ENCODE measurements at places on chromosomes 3 and 15. TPM values are rescaled to one million over a fixed set of nuclear protein-coding genes. Genes with fewer than 3 reads are reported as not detected.

- no peak overlapping the region for H3K27ac ChIP-seq
- H3K36me3 ChIP-seq = no peaks in the 10 kb centered on the region
- H3K4me1 ChIP-seq = no peaks in the 10 kb centered on the region
- no peak for DNase-seq
Measured at GRCh38 chr15:79197285-79197684, 85.2 kb upstream of the ANKRD34C start.

DNA sequence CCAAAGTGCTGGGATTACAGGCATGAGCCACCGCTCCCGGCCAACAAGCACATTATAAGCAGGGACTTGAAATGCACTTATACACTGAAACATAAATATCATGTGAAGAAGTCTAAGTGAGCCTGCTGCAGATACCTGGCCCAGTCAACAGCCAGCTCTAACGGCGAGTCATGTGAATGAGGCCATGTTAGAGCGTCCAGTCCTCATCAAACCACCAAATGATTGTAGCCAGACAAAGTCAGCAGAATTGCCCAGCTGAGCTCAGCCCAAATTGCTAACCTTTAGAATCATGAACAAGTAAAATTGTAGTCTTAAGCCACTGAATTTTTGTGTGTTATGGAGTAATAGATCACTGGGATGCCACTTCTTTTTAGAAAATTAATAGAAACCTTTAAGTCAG is 37.8 kb upstream of the UACA start:
- peaks cover 6% of the 10 kb centered on the region for H3K27me3 ChIP-seq
- no peak overlapping the region for H3K4me3 ChIP-seq
- DNase-seq = no peak
- no peaks in the 10 kb centered on the region for H3K36me3 ChIP-seq

The IVD gene
- total RNA-seq = 93.0 TPM

DNA sequence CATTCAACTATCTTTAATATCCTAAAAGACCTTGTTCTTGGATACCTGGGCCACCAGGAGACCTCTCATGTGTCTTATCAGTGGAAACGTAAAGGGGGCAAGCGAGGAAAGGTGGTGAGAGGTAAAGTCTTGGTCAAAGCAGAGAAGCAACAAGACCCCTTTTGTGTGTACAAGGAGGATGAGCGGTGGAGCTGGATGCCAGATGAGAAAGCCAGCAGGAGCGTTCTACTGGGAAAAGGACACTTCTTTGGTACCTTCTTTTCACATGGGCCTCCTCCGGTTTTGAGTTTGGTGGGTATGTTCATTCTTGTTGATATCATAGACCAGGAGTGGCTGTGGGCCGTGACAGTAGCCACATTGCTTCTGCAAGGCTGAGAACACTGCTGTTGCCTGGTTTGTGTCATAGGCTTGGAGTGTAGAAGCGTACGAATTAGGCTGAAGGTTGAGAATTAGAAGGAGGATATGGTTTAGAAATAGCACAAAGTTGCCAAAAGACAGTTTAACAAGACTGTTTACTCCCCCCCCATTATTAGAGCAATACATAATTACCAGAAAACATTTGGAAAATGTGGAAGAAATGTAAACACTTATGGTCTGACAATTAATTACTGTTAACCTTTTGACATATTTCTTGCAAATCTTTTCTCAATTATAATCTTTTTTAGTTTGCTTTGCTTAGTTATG is 46.8 kb upstream of the VILL start:
- peaks cover 38% of the 10 kb centered on the region for H3K4me1 ChIP-seq
- DNase-seq = no peak
- H3K36me3 ChIP-seq = peaks cover 12% of the 10 kb centered on the region
- no peaks in the 10 kb centered on the region for H3K27me3 ChIP-seq
- peak overlapping the region; percentile 4 for H3K4me3 ChIP-seq

The RAB11A gene
- total RNA-seq = 234 TPM

GRCh38 chr15:37088436-37088835 is 11.9 kb downstream of the MEIS2 start:
- peak overlapping the region; percentile 29 for H3K4me3 ChIP-seq
- no peak overlapping the region for H3K27ac ChIP-seq
- peaks cover 75% of the 10 kb centered on the region for H3K4me1 ChIP-seq
- peaks cover 39% of the 10 kb centered on the region for H3K36me3 ChIP-seq

- no peak overlapping the region for H3K27ac ChIP-seq
- H3K4me1 ChIP-seq = peaks cover 2% of the 10 kb centered on the region
- no peak for DNase-seq
- no peak overlapping the region for H3K4me3 ChIP-seq
Measured at GRCh38 chr15:90382320-90382719, 5.7 kb upstream of the IQGAP1 start.

The LEKR1 gene
- total RNA-seq = 4.1 TPM

Measured in progenitor cell of endocrine pancreas (in vitro differentiated cells).